ENCODE measurements at places on chromosomes 13 and 19.
A peak's percentile ranks its signal among the peaks of the same experiment; 100 is the strongest.

DNA sequence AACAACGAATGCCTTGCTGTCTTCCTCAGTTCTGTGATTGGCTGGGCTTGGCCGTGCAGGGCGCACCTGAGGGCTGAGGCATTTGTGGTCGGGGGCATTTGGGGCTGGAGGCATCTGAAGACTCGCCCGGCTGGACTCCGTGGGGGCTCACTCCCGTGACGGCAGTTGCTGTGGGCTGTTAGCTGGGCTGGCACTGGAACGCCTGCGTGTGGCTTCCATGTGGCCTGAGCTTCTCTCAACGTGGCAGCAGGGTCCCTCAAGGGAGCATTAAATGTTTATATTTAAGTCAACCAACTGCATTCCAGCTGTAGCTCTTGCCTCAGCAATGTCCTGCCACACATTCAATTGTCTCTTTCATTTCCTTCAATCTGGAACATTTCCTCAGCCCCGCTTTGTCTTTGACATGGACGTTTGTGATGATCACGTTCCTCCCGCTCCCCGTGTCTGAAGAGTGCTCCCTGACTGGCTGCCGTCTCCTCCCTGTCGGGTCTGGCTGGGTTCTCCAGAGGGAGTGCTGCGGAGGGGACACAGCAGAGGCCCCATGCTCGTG lies 21.0 kb downstream of the CCDC8 start:
- peaks cover 39% of the 10 kb centered on the region for H3K36me3 ChIP-seq
- peak overlapping the region; percentile 78 for H3K27ac ChIP-seq
- H3K4me1 ChIP-seq, result peaks cover 5% of the 10 kb centered on the region
- H3K27me3 ChIP-seq, result no peaks in the 10 kb centered on the region

GRCh38 chr19:35261356-35262100 lies 7.2 kb upstream of the USF2 start:
- no peak overlapping the region for H3K4me3 ChIP-seq
- peak; percentile 3 for DNase-seq
- H3K36me3 ChIP-seq, result peaks cover 30% of the 10 kb centered on the region
- H3K27me3 ChIP-seq, result no peaks in the 10 kb centered on the region

- peaks cover 6% of the 10 kb centered on the region for H3K36me3 ChIP-seq
- no peak overlapping the region for H3K4me3 ChIP-seq
- no peak overlapping the region for H3K27ac ChIP-seq
- H3K27me3 ChIP-seq, result no peaks in the 10 kb centered on the region
- H3K4me1 ChIP-seq, result peaks cover 33% of the 10 kb centered on the region
Observed at GRCh38 chr13:46595136-46595884, 42.3 kb downstream of the LRCH1 start.

DNA sequence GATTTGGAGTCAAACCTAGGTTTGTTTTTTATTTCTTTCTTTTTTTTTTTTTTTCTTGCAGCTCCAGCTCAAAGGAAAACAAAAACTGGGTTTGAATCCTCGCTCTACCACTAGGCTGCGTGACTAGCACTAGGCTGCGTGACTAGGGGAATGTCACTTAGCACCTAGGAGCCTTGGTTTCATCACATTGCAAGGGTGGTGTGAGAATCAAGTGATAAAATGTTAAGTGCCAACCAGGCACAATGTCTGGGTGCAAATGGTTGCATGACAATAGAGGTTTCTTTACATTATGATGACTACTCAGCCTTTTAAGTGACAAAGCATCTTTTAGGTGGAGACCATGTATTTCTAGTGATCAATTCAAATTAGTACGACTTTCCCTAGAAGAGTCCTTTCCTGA lies 27.9 kb downstream of the RCBTB2 start:
- H3K4me1 ChIP-seq, result peaks cover 18% of the 10 kb centered on the region
- H3K27ac ChIP-seq, result peak overlapping the region; percentile 64
- no peak for DNase-seq
- H3K36me3 ChIP-seq, result no peaks in the 10 kb centered on the region

DNA sequence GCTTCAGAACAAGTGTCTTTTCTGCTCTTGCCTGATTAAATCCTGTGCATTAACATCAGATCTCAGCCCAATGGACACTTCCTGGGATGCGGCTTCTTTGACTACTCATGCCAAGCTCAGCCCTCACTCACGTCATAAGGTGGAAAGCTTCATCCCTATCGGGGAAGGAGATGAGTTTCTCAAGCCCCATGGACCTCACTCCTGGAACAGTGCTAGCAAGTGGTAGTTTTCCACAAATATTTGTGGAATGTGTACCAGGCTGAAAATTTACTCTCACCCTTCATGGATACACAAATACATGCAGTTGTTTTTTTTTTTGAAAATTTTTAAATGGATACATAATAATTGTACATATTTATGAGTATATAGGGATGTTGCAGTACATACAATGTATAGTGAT lies 34.6 kb upstream of the FARP1 start:
- H3K27ac ChIP-seq, result no peak overlapping the region
- no peak for DNase-seq
- peaks cover 15% of the 10 kb centered on the region for H3K4me1 ChIP-seq
- H3K27me3 ChIP-seq, result no peaks in the 10 kb centered on the region
- H3K36me3 ChIP-seq, result no peaks in the 10 kb centered on the region

DNA sequence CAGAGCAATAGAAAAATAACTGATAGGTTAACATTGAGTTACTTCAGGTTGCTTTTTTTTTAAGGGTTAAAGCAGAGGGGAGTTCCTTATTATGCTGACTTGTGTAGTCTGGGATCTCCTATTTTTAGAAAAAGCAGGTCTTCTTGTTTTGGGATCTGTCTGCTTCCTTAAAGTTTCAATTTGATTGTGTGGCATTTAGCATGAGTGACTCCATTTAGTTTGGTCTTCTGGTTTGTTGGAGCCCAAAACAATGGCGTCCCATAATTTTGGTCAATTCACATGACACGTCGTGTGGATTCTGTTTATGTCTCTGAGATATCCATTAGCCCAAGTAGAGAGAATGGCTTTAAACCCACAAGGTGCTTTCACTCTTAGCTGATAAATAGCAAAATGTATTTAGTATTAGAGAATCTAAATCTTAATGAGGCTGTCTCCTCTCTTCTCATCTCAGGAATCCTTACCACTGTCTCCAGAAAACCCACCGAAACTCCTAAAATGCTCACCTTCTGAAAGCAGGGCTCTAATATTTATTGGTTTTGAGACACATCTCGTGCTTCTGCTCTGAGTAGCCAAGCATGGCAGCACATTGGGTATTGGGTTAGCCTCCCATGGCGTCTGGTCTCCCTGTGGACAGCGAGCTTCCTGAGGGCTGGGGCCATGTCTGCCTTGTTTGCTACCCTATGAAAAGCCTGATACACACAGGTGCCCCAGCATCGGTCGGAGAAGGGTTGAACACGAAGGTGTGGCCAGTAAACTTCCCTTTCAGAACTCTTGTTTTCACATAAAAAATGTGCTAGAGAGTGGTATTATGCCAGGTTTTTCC lies 67.2 kb upstream of the GPR183 start:
- H3K4me1 ChIP-seq, result peaks cover 13% of the 10 kb centered on the region
- peaks cover 13% of the 10 kb centered on the region for H3K36me3 ChIP-seq
- H3K27ac ChIP-seq, result peak overlapping the region; percentile 19
- no peak overlapping the region for H3K4me3 ChIP-seq
- no peak for DNase-seq

GRCh38 chr19:43778651-43779050 lies 2.1 kb downstream of the KCNN4 start:
- peaks cover 39% of the 10 kb centered on the region for H3K4me1 ChIP-seq
- DNase-seq, result no peak

GRCh38 chr13:35016362-35017112 lies 74.5 kb downstream of the NBEA start:
- no peak overlapping the region for H3K4me3 ChIP-seq
- DNase-seq, result no peak
- H3K27me3 ChIP-seq, result no peaks in the 10 kb centered on the region

- H3K27ac ChIP-seq, result no peak overlapping the region
- DNase-seq, result no peak
- peaks cover 13% of the 10 kb centered on the region for H3K4me1 ChIP-seq
- H3K4me3 ChIP-seq, result no peak overlapping the region
Observed at GRCh38 chr13:44541601-44542000, 34.5 kb downstream of the TSC22D1 start.

DNA sequence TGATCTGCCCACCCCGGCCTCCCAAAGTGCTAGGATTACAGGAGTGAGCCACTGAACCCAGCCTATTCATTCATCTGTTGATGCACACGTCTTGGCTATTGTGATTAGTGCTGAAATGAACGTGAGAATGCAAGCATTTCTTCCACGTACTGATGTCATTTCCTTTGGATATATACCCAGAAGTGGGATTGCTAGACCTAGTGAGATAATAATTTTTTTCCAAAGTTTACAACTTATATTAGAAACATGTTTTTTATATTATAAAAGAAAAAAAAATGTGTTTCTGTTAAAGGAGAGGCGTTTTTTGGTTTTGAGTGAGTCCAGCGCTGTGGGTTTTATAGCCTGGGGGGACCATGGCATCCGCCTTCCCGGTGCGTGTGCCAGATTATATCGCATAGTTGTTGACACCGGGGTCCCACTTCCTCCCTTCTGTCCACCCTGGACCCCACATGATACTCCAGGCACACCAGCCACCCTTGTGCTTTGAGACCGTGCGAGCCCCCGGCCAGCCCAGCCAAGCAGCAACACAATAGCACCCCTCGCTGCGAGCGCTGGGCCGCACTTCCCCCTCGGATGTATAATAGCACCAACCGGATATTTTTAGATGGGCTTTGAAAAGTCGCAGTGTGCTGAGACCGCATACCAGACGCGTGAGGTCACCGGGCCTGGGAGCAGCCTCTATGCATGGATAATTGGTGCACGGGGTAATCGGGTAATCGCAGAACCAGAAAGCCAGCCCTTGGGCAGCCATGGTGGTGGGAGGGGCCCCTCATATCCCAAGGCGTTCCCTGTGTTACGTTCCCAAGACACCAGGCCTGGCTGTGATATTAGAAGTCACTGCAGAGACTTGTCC lies 59.6 kb downstream of the MYO9B start:
- peak; percentile 92 for DNase-seq
- no peaks in the 10 kb centered on the region for H3K27me3 ChIP-seq
- peaks cover 49% of the 10 kb centered on the region for H3K4me1 ChIP-seq
- H3K4me3 ChIP-seq, result peak overlapping the region; percentile 56
- peaks cover 3% of the 10 kb centered on the region for H3K36me3 ChIP-seq

- DNase-seq, result no peak
- H3K27ac ChIP-seq, result no peak overlapping the region
- H3K36me3 ChIP-seq, result no peaks in the 10 kb centered on the region
- H3K27me3 ChIP-seq, result no peaks in the 10 kb centered on the region
- no peak overlapping the region for H3K4me3 ChIP-seq
- peaks cover 16% of the 10 kb centered on the region for H3K4me1 ChIP-seq
Observed at GRCh38 chr13:50951366-50951765, 41.8 kb downstream of the RNASEH2B start.

DNA sequence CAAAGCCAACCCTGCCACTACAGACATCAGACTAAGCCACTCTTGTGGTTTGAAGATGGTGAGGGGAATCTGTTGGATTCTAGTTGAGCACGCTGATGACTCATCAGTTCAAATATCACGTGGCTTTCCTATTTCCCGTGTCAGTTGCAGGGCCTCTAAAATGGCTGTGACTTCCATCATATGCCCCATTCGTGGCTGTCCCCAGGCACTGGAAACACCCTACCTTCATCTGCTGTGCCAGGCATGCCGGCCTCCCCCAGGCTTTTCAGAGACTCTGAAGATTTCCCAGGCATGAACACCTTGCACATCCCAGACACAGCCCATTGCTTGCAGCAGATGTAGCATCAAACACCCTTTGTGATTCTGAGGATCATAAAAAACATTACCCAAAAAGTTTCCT lies 659.9 kb downstream of the UQCRFS1 start:
- no peak overlapping the region for H3K4me3 ChIP-seq
- H3K36me3 ChIP-seq, result no peaks in the 10 kb centered on the region
- H3K27me3 ChIP-seq, result no peaks in the 10 kb centered on the region
- DNase-seq, result no peak

DNA sequence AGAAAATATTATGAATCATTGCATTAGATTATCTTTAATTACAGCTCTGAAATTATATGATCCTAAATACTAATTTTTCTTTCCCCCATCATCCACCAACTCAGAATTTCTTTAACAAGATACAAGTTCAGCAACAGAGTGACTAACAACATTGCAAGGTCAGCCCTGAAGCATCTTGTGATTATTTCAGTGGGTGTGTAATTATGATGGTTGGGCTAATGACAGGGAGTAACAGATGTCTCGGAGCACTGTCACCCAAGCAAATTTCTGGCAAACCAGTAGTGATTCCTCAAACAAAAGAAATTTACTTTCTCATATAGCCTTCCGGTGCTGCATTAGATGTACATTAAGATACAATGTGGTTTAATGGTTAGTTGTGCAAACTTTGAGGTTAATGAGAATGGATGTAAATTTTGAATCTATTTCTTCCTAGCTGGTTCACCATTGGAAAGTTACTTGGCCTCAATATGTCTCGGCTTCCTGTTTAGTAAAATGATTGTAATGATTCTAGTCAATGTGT lies 238.9 kb downstream of the ITGBL1 start:
- no peak overlapping the region for H3K27ac ChIP-seq
- H3K27me3 ChIP-seq, result no peaks in the 10 kb centered on the region
- no peak for DNase-seq

DNA sequence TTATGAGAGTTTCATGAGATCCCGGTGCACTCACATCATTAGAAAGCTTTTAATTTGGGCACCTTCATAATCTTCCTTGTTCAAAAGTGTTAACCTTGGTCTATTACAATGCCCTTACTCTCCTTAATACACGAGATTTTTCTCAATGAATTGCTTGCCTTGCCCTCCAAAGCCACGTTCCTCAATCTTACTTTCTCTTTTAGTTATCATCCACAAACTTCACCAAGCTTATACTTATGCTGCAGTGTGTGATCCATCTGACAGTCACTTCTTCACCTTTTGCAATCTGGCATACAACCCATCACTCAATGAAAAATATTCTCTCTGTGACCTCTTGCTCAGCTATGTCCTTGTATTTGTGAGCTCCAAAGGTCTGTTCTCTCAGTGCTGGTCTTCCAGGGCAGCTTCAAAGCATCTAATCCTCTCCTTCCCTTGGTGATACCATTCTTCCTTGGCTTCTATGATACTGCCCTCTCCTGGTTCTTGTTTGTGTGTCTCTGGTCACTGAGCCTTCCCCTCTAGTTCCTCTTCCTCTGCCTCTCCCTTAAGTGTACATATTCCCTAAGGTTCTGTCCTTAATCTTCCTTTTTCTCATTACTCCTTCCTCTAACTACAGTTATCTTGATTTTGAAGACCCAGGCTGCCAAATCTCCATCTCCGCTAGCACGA lies 202.2 kb upstream of the STARD13 start:
- peaks cover 18% of the 10 kb centered on the region for H3K36me3 ChIP-seq
- H3K4me1 ChIP-seq, result peaks cover 44% of the 10 kb centered on the region
- H3K4me3 ChIP-seq, result no peak overlapping the region

GRCh38 chr13:49395451-49395865 lies 48.4 kb downstream of the CAB39L start:
- H3K4me1 ChIP-seq, result no peaks in the 10 kb centered on the region
- no peak for DNase-seq
- H3K36me3 ChIP-seq, result no peaks in the 10 kb centered on the region
- H3K27ac ChIP-seq, result no peak overlapping the region
- H3K27me3 ChIP-seq, result peaks cover 2% of the 10 kb centered on the region
- H3K4me3 ChIP-seq, result no peak overlapping the region

GRCh38 chr19:3114811-3115210 lies 20.6 kb downstream of the GNA11 start:
- DNase-seq, result no peak
- peaks cover 6% of the 10 kb centered on the region for H3K4me1 ChIP-seq
- H3K36me3 ChIP-seq, result 0 out of 2 replicates have a peak, but pooled peaks cover 2% of the 10 kb centered on the region
- no peak overlapping the region for H3K4me3 ChIP-seq
- H3K27ac ChIP-seq, result no peak overlapping the region
- no peaks in the 10 kb centered on the region for H3K27me3 ChIP-seq

GRCh38 chr13:52933547-52934210 lies 85.2 kb upstream of the PCDH8 start:
- peaks cover 10% of the 10 kb centered on the region for H3K27me3 ChIP-seq
- H3K27ac ChIP-seq, result no peak overlapping the region
- no peaks in the 10 kb centered on the region for H3K36me3 ChIP-seq
- H3K4me3 ChIP-seq, result no peak overlapping the region

- no peak overlapping the region for H3K27ac ChIP-seq
- DNase-seq, result no peak
- no peaks in the 10 kb centered on the region for H3K4me1 ChIP-seq
- H3K27me3 ChIP-seq, result no peaks in the 10 kb centered on the region
Observed at GRCh38 chr13:33367926-33368325, 82.4 kb upstream of the STARD13 start.
